ENCODE measurements at places on chromosomes 4 and X.

DNA sequence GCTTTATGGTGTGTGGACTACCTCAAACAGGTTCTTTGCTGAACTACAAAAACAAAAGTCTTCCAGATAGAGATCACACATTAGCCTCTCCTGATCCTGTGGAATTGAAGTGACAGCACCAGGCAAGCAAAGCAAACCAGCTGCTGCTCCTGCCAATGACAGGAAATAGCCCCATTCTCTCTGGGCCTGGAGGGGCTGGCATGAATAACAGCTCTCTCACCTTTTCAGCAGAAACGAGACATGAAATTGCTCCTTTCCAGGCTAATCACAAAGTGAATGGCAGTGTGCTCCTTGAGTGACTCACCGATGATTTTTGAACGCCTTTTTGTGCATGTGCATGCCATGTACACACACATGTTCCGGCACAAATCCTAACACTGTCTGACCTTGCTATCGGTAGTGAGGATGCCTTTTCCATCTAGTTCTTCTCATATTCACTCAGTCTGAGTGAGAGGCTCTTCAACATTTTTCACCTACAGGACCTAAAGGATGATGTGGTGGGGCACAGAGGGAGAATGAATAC lies 24.4 kb downstream of the MFAP3L start:
- DNase-seq = no peak

DNA sequence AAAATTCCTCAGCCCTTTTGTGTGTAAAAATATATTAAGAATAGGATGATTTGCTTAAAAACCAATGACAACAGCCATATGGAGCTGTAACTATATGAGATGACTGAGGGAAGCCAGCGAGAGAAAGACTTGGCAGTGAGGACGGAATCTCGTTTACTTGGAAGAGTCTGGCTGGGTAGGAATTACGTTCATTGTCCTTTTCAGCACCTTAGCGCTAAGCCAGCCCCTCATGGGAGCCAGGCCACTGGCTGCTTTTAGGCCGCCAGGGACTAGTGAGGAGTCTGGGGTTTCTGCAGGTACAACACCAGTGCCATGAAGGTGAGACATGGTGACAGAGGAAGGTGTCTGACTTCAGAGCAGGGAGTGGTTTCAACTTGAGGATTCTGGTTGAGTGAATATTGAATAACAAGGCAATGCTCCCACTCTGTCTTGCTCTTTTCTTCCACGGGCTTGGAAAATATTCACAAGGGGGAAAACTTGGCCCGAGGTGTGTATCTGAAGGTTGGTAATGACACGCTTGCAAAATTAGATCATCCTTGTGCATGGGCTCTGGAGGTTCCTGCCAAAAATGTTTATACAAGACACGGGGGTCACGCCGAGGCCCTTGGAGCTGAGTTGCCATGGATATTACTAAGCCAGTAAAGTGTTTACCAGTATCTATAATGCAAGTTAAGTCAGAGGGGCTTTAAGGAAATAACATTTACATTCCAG lies 17.4 kb downstream of the KLF3 start:
- peak; percentile 78 for DNase-seq

- no peak for DNase-seq
Observed at GRCh38 chrX:130402208-130402684, 459 bp downstream of the RBMX2 start.

DNA sequence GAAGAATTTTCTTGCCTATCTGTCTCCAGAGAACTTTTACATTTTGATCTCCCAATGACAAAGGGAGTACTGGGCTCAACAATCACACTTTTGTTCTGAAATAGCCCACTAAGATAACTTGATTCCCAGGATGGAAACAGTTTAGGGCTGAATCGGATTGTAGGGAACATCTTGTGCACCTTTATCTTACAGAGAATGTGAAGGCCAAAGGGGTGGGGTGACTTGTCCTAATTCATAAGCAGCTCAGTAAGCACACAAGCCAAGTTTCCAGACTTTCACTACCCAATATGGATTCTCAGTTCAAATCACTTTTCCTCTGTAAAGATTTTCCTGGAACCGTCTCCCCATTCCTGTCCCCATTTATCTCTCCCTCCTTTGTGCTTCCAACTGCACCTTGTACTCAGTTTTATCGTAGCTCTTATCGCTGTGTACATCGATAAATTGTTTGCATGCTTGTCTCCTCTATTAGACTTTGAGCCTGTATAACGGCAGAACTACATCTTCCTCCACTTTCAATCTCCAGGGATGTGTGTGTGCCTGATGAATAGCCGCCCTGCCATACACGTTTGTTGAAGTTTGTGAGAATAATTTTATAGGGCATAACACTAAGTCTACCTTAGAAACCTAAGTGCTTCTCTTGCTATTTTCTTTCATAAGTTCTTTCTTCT lies 77.4 kb downstream of the MBNL3 start:
- peak; percentile 15 for DNase-seq

- DNase-seq = no peak
Observed at GRCh38 chr4:17058536-17058915, 160.1 kb upstream of the LDB2 start.

DNA sequence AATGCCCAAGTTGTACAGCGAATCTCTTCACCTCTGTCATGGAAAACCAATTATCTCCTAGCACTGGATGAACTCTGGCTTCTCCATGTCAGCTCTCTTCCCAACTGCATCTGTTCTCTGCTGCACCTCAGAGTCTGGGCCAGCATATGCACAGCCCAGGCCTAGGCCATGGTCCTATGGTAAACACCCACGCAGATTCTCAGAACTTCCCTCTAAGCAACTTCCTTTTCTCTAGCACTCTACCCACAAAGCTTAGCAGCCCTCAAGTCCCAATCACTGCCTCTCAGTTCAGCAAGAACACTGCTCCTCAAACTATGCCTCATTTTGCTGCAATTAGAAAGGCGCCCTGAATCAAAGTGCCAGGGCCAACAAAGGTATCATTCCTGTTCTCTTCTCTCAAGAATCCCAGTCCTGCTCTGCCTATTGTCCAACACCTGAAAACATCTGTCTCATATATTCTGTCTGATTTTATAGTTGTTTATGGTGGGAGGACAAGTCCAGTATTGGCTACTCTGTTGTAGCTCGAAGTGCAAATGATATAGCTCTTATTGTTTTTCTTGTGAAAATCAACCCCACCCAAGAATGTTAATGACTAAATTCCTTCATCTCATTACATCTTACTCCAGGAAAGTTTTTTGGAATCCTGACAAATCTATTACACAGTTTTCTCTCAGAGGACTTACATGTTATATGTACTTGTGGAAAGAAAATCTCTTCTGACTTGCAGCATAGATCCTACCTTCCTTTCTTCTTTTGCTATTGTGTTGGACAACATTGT lies 85.4 kb downstream of the DCHS2 start:
- DNase-seq = no peak

GRCh38 chr4:142846729-142847596 lies 862 bp upstream of the INPP4B start:
- peak; percentile 62 for DNase-seq

GRCh38 chrX:12970691-12971202 lies 4.2 kb upstream of the TMSB4X start:
- DNase-seq = peak; percentile 22

GRCh38 chrX:63750811-63751210 lies 34.2 kb downstream of the ARHGEF9 start:
- no peak for DNase-seq

DNA sequence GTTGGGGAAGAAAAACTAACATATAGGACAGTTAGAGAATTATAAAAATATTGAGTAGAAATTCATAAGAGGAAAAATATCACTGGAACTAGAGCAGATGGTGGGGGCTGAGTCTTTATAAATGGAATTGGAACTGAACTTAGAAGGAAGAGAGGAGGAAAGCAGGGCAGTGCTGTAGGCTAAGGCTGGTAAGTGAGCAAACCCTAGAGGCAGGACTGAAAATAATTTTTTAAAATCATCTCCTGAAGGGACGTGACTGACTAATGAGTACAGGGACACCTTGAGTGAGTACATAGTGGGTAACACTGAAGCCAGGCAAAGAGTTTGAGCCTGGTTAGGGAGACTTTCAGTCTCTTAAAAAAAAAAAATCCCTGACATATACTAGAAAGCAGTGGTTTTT lies 63.3 kb downstream of the GALNT7 start:
- DNase-seq = peak; percentile 54

DNA sequence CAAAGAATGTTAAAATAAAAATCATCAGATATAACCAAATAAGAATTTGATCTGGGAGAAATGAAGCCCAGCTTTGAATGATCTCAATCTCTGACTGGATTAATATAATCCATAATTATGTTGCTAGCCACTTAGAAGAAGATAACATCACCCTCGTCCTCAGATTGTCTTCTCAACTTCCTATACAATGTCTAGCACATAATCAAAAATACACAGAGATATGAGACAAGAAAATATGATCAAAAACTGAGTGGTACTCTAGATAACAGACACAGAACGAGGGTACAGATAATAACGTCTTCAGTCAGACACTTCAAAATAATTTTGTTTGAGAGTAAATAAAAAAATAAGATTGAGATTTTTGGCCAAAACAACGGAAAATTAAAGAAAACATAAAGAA lies 47.1 kb downstream of the EVC2 start:
- no peak for DNase-seq

All from cardiac muscle cell (in vitro differentiated cells and primary cell).